NCI-H345 (cell line): ENCODE measurements at places on chromosomes 1 and 21.
A peak's percentile ranks its signal among the peaks of the same experiment; 100 is the strongest.

DNA sequence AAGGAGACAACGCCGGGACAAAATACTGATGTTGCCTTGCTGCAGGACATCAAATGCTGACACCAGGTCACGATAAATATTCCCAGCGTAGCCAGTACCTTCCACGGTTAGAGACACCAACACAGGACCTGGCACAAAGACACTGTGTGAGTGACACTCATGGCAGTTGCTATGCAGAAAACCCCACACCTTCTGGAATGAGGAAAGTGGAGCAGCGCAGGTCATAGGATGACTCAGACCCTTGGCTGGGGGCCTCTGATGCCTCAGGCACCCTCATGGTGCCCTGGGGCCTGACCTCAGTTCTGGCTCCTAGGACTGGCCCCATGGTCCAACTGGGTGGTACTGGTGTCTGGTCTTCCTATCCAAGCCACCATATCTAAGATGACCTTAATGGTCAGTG, 7.0 kb downstream of the DCST2 start:
- DNase-seq = no peak

GRCh38 chr1:107532318-107532717, 391.5 kb downstream of the NTNG1 start:
- DNase-seq = peak; percentile 97

DNA sequence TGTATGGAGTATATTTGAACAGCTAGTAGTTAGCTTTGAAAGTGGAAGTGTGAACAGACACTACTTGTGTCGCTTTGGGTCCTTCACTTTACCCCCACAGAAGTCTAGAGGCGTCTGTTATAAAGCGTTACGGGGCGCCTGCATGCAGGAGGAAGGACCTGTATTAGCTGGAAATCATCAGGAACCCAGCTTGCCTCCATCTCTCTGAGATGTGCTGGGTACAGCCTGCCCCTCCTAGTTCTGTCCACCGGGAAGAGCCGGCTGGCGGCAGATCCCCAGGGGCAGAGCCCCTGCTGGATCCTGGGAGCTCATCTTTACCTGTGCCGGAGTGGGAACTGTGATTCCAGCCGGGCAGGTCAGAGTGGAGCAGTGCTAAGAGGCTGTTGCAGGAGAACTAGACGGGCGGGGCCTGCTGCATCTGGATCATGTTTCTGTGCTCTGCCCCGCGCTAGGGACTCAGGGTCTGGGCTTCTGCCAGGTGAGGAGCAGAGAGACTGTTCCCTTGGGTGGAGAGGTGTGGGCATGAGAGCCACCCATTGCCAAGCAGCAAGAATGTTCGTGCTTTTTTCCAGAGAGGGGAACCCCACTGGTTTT, 22.3 kb upstream of the SPSB1 start:
- DNase-seq = peak; percentile 86

GRCh38 chr1:100404821-100405220, 52.5 kb downstream of the CDC14A start:
- no peak for DNase-seq

- no peak for DNase-seq
Measured at GRCh38 chr1:40841602-40842001, 20.6 kb downstream of the CITED4 start.

DNA sequence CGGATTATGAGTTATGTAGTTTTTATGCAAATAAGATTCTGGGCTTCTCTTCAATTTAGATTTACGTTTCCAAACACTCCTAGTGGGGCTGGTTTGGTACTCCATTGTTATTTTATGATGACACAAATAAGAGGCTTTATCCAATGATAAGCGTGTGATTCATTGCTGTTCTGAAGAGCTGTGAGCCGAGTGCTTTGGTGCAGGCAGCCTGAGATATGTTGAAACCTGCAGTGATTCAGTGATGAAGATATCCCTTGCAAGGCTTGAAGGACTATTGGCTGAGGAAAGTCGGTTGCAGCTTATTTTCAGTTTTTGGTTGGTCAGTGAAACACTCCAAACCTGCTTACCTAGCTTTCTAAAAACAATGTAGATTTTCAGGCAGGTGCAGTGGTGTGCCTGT, 112.2 kb downstream of the RYR2 start:
- no peak for DNase-seq

DNA sequence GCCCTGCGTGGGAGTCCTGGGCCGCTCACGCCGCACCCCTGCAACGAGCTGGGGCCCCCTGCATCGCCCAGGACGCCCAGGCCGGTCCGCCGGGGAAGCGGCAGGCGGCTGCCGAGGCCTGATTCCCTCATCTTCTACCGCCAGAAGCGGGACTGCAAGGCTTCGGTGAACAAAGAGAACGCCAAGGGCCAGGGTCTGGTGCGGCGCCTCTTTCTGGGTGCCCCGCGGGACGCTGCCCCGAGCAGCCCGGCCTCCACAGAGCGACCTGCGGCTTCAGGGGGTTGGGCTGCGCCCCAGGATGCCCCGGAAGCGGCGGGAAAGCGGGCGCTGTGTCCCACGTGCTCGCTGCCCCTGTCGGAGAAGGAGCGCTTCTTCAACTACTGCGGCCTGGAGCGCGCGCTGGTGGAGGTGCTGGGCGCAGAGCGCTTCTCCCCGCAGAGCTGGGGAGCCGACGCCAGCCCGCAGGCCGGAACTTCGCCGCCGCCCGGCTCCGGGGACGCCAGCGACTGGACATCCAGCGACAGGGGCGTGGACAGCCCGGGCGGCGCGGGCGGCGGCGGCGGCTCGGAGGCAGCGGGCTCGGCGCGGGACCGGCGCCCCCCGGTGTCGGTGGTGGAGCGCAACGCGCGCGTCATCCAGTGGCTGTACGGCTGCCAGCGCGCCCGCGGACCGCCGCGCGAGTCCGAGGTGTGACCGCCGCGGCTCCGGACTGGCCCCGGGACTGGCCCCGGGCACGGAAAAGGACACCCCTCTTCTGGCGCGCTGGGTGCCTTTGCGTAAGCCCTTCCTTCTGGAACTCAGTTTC, 2.7 kb downstream of the FAM110D start:
- peak; percentile 7 for DNase-seq
